ENCODE measurements at places on chromosomes 6 and 20.

DNA sequence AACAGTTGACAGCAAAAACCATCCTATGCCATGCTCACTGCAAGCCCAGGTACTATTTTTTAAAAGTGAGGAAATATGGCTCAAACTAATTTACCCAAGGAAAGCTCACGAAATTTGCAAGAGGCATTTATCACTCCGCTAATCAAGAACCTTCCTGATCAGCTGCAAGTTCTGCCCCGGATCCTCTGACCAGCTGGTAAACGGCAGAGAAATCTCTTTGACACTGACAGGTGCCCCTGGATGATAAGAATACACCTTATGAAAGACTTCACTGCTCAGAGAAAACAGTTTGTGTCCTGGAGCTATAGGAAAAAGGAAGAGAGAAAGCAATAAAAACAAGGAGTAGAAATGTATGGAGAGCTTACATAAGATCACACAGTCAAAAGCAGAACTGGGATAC, 6.4 kb downstream of the CNKSR3 start:
- DNase-seq, result no peak

DNA sequence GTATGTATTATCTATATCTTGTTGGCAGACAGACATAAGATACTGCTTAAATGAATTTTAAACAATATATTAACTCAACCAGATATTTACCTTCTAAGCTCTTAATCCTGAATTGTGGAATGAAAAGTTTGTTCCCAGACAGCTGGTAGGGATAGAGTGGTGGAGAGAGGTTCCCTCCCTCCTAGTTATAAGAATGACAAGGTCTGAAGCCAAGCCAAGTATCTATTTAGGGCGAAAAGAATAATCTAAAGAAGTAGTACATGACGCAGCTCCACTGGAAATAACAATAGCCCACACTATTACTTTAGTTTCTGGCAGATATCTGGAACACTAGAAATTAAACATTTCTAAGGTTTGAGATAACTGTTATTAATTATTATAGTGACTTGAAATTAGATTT, 104.3 kb downstream of the AHI1 start:
- DNase-seq, result no peak

DNA sequence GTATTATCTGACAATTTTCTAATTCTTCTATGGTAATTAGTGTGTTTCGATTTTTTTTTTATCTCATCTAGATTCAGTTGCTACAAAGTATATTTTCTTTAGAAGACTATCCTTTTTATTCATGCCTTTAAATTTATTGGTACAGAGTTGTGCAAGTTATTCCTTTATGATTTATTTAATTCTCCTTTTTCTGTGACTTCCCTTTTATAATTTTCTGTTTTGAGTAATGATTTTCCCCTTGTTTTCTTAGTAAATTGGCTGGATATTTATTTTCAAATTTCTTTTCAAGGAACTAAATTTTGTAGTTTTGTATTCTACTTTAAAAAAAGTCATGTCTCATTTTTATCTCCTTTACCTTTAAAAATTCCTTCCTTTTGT, 2.4 kb upstream of the IL22RA2 start:
- no peak for DNase-seq

- DNase-seq, result no peak
Observed at GRCh38 chr6:52990342-52990741, 4.7 kb downstream of the GSTA4 start.

DNA sequence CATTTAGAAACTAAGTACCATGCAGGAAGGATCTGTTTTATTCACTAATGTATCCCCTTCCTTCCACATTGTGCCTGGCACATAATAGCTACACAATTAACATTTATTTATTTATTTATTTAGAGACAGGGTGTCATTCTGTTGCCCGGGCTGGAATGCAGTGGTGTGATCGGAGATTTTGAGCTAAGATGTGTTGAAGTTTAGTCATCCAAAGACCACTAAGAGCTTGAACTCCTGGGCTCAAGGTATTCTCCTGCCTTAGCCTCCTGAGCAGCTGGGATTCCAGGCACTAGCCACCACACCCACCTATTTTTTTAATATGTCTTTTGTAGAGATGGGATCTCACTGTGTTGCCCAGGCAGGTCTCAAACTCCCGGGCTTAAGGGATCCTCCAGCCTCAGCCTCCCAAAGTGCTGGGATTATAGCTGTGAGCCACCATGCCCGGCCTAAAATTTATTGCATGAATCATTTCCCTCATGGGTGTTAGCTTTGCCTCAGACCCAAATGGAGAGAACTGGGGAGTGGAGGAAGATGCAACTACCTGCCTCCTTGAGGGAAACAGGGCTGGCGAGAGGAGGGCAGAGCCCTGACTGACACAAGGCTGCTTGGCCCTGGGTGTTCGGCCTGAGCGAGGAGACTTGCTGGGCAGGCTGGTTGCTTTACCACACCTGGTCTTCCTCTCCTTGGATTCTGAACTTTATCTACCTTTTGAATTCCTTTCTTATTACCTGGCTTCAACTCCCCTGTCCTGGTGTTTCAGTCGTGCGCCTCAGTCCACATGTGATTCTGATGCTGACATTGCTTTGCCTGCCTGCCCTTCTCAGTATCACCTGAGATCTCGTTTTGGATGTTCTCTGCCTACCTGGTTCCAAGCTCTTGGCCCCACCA, 1.7 kb upstream of the DYNLT1 start:
- no peak for DNase-seq

DNA sequence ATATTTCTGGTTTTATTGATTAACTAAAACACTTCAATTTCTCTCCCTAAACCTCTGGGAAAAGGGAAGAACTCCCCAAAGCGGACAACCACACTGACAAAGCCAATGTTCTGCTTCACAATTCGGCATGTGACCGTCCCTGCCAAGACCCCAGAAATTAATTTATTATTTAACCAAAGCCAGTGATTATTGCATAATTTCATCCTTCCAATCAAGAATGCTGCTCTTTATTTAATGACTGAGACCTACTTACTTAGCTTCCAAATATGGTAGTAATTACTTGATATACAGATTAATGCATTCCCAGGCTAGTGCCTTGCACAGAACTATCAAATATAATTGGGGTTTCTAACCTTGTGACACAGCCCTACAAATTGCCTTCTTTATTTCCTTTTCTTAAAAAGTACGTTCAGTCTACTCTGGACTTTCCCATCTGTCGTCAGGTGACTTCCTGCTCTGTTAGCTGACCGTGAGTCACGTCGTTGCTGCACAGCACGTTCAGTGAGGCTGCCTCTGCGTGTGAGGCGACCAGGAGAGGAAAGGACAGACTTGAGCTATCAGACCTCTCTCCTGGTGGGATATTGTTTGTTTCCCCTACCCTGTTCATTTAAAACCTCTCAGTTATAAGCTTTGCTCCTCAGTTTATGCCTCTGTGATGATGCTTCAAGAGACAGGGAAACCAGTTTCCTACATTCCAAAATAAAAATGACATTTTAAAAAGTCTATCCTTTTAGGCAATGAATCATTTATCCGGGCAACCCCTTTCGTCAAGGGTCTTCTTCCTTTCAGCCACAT, 55.7 kb upstream of the TNFAIP3 start:
- peak; percentile 85 for DNase-seq

All from CD4-positive, alpha-beta T cell treated with Interleukin-15 for 4 hours (primary cell).